ENCODE measurements at places on chromosomes 3 and 15.

DNA sequence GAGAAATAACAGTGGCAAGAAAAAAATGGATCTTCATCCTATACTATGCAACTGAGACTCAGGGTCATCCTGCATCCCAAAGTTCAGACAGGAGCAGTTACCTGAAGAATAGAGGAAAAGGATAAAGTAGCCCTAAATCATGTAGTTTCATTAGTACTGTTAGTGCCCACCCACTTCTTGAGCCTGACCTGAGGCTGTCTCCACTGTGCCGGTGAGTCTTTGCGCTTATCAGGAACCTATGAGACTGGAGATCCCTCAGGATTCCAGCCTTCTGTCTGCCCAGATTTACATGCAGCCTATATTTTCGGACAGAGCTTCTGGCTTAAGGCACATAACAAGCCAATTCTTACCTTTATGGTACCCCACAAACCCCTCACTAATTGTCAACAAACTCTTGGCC is 791.6 kb downstream of the ROBO1 start:
- no peak for DNase-seq

DNA sequence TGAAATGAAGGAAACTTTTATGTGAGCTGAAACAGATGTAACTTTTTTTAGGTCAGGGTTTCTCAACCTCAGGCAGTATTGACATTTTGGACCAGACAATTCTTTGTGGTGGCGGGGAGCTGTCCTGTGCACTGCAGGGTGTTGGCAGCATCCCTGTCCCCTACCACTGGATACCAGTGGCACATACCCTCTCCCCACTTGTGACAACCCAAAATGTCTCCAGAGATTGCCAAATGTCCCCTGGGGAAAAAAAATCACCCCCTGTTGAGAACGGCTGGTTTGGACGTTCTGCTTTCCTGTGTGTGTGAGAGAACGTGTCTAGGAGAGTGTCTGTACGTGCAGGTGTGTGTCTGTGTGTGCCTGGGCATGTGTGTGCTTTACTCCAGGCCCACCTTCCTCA is 30.7 kb upstream of the GRIP2 start:
- no peak for DNase-seq

DNA sequence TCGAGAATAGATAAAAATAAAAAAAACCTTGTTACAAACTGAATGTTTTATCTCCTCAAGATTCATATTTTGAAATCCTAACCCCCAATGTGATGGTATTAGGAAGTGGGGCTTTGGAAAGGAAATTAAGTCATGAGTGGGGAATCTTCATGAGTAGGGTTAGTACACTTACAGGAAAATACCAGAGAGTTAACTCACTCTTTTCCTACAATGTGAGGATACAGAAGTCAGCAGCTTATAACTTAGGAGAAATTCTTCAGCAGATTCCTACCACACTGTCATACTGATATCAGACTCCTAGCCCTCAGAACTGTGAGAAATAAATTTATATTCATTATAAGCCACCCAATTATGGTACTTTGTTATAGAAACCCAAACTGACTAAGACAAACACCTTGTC is 453.1 kb downstream of the GBE1 start:
- DNase-seq, result no peak

DNA sequence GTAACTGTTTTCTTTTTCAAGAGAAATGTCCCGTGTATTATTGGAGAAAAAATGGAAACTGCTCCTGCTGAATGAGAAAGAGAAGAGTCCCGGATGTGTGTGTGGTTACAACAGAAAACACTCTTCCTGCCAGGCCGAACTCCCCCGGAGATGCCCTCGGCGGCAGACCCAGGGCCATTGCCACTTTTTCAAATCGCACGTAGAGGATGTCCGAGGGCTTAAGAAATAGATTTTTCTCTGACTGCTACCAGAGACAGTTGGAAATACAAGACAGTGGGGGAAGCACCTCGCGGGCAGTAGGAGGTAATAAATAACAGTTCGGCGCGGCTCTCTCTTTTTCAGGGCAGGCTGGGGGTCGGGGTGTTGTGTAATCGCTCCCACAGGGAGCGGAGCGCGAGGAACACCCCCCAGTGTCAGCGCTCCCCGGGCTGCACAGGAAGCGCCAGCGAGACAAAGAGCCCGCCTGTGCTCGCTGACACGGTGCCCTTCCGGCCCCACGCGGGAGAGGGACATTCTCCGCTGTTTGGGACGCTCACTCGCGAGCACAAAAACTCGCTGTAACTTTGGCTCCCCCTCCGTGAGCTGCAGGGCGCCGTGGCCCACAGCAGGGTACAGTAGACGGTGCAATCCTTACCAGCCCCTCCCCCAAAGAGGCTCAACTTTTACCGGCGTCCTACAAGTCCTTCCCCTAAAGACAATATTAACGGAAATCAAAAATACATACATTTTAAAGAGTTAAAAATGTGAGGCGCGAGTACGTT is 1.1 kb downstream of the VGLL4 start:
- DNase-seq, result no peak

DNA sequence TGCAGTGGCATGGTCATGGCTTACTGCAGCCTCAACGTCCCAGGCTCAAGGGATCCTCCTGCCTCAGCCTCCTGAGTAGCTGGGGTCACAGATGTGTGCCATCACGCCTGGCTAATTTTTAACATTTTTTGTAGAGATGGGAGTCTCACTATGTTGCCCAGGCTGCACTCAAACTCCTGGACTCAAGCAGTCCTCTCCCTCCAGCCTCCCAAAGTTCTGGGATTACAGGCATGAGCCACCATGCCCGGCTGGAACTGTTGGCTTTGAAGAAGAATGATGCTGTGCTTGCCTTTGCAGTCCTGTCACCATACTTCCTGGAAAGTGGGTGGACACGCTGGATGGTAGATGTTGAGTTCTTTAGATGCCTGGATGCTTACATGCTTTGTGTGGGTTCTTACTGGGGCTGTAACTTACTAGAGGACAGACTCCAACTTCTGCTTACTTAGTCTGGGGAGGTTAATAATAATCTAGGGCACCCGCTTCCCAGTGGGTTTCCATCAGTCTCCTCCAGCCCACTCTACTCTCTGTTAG is 36.7 kb downstream of the IGF1R start:
- no peak for DNase-seq

- no peak for DNase-seq
Measured at GRCh38 chr3:15726043-15726442, 71.7 kb downstream of the ANKRD28 start.

- DNase-seq, result no peak
Measured at GRCh38 chr3:102718651-102719050, 283.8 kb downstream of the ZPLD1 start.

DNA sequence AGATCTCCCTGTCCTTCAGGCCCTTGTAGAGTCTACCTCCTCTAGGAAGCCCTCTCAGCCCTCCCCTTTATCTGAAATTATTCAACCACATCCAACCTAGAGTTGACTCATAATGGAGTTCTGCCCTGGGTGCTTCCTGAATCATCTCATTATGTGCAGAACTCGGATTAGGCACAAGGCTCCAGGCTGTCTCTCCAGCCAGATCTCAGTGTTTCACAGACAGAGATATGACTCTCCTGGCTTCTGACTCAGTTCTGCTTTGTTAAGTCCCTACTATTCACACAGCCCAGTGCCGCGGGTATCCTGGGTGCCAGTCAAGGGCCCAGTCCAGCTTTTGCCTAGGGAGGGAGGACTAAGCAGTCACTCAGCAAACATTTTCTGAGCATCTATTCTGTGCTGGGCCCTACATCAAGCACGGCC is 9.3 kb downstream of the STRA6 start:
- DNase-seq, result no peak

DNA sequence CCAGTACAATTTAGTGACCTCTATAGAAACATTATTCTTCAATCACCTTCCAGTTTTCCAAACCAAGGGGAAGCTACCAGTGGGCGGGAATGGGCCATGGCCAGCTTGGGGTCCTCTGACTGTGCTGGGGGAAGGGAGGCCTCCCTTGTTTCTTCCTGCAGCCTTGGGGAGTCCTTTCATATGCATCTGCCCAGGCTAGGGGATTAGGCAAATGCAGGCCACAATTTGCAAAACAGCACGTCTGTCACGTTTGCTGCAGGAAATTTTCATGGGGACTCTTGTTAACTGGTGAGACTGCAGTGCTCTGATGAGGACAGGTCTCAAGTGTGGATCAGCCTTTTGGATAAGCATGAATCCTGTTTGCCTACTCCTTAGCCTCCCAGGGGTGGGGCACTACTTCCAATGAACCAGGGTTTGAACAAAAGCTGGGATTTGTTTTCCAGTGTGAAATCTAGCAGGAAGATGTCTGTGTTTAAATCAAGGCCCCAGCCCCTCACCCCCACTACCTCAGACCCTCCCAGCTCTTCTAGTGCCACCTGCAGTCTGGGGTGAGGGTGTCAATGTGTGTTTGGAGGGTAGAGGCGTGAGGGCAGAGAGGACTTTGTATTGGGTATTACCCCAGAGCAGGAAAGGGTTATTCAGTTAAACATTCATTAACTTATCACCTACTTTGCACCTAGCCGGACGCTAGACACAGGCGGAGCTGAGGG is 219.9 kb downstream of the OPA1 start:
- no peak for DNase-seq

GRCh38 chr3:64399205-64399800 is 174.0 kb upstream of the PRICKLE2 start:
- DNase-seq, result no peak

- no peak for DNase-seq
Measured at GRCh38 chr3:14605067-14605466, 46.5 kb upstream of the CCDC174 start.

DNA sequence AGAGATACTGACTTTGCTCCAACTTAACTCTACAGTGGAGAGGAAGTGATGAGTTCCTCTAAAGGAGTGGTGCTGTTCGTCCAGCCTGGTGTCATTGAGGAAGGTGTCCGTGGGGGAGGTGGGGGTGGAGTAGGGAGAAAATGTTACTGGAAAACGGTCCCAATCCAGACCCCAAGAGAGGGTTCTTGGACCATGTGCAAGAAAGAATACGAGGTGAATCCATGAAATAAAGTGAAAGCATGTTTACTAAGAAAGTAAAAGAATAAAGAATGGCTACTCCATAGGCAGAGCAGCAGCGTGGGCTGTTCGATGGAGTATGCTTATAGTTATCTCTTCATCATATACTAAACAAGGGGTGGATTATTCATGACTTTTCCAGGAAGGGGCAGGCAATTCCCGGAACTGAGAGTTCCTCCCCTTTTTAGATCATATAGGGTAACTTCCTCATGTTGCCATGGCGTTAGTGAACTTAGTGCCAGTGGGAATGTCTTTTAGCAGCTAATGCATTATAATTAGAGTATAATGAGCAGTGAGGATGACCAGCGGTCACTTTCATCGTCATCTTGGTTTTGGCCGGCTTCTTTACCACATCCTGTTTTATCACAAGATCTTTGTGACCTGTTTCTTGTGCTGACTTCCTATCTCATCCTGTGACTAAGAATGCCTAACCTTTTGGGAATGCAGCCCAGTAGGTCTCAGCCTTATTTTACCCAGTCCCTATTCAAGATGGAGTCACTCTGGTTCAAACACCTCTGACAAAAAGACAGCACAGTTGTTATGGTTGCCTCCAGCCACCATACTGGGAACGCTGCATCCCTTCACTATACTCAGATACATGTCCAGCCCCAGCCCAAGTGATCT is 38.6 kb downstream of the CLEC3B start:
- DNase-seq, result no peak

GRCh38 chr3:140292170-140292569 is 357.2 kb downstream of the CLSTN2 start:
- DNase-seq, result no peak

DNA sequence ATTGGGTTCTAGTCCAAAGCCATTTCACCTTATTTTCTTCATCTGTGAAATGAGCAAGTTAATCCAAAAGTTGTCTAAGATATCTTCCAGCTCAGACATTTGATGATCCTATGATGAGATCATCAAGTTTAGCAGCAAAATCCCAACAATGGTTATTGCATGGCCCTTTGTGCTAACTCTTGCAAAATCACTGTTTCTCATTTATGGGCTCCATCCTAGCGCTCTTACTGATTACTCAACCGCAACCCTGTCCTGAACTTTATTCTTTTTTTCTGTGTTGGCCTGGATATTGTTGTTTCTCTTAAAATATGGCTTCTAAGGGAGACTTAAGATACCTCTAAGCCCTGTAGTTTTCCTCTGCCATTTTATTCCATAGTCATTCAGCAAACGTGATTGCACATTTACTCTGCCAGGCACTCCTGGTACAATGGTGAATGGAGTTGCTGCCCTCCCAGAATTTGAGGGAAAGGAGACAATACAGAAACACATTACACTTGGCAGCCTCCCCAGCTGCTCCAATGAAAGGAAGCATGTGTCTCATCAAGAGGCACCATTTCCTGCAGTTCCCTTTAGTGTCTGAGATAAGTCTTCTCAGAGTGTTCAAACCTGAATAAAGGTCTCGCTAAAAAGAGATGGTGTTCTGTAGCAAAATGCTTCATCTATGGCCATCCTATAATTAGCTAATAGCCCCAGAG is 4.4 kb downstream of the GXYLT2 start:
- no peak for DNase-seq

DNA sequence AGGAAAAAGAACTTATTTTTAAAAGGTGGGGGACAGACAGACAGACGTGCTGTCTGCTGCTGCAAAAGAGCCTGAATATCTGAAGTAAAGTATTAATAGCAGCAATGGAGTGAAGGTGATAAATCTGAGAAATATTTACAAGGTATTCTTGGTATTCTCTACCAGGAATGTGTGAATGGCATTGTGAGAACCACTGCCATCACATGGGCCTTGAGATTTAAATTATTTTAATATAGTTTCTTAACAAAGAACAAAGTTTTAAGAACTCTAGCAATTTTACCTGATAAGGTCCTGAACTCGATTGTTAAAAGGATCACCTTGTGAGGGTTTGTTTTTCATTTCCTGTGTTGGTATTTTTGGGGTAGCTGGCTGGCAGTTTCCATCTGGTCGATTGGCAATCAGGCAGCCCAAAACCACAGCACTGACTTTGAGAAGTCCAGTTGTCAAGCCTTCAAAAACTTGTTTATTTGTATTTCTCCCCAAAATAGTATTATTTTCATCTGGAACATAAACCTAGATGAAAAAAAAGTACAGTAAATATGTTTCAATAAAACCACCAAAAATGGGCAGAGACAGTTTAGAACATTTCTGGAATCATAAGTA is 97.3 kb downstream of the ISL2 start:
- DNase-seq, result no peak
